ENCODE measurements at places on chromosomes 12 and 14. TPM values are rescaled to one million over a fixed set of nuclear protein-coding genes. Genes with fewer than 3 reads are reported as not detected.

DNA sequence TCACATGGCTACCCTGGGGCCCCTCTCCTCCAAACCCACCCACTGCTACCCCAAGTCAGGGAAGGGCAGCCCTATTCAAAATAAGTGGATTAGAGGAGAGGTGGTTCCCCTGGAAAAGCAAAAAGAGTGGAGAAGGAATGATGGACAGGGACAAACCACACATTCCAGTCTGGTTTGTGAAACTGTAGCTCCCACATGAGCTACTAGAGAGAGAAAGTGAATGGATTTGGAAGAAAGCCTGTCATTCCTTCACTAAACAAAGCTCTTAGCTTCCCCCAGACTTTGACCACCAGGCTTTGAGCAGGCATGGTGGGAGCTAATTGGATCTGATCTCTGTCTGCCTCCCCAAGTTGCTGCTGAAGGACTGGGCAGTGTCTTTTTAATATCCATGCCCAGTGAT lies 28.0 kb downstream of the CCDC63 start:
- no peaks in the 10 kb centered on the region for H3K4me1 ChIP-seq
- H3K27ac ChIP-seq: no peak overlapping the region
- no peaks in the 10 kb centered on the region for H3K36me3 ChIP-seq
- DNase-seq: peak; percentile 14
- H3K27me3 ChIP-seq: peaks cover 8% of the 10 kb centered on the region

- no peaks in the 10 kb centered on the region for H3K4me1 ChIP-seq
- no peak overlapping the region for H3K4me3 ChIP-seq
- no peaks in the 10 kb centered on the region for H3K36me3 ChIP-seq
- no peaks in the 10 kb centered on the region for H3K27me3 ChIP-seq
Measured at GRCh38 chr12:17478908-17479673, 610.9 kb downstream of the RERGL start.

DNA sequence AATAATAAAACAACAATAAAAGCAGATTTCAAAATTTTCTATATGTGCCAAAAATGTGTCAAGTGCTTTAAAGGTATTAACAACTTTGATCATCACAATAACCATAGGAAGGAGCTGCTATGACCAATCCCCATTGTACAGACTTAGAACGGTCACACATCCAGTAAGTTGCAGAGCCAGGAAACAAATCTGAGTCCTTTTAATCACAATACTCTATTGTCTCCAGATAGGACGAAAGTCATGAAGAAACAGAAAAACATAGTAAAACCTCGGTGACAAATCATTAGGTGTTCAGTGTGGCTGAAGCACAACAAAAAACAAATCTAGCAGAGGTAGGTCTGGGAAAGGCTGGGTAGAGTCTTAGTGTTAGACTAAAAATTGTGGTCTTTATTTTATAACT lies 178.8 kb downstream of the GRIP1 start:
- DNase-seq: no peak
- no peak overlapping the region for H3K4me3 ChIP-seq
- H3K4me1 ChIP-seq: no peaks in the 10 kb centered on the region
- no peaks in the 10 kb centered on the region for H3K36me3 ChIP-seq

Gene OGFOD2
- total RNA-seq: 13.3 TPM

DNA sequence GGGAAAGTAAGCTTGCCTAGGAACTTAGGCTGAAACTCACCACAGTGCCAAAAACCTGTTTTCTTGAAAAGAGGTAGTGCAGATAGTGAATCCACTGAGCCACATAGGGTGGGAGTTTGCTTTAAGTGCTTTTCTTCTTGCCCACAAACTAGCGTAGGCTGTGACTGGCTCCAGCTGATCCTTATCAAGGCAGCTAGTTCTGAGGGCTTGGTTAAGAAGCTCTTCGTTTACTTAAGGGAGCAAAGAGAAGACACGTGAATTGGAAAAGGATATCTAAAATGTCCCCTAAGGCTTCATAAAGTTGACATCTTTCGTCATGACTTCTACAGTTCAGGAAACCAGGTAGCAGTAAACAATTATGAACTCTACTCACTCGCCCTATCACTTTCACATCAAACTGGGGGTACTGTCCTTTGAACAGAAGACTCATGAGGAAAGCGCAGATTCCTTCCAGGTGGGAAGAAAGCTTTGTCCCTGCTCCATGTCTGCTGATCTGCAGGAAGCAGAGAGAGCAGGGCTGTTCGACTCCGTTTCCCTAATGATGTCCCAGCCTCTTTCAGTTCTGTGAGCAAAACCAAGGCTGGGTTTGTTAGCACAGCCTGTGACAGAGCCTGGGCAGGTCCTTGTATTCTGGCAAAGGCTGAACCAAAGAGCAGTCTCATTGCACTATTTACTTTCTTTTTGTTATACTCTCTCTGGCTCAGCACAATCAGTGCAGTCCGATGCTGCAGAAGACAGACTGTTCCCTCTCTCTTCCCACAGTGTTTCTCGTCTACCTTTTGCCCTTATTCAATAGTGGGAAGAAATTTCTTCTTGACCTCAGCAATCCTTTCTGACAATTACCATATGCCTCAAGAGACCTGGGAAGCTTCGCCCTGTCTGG lies 93.5 kb upstream of the ETV6 start:
- no peaks in the 10 kb centered on the region for H3K36me3 ChIP-seq
- peaks cover 35% of the 10 kb centered on the region for H3K27me3 ChIP-seq
- no peak overlapping the region for H3K27ac ChIP-seq
- no peaks in the 10 kb centered on the region for H3K4me1 ChIP-seq

DNA sequence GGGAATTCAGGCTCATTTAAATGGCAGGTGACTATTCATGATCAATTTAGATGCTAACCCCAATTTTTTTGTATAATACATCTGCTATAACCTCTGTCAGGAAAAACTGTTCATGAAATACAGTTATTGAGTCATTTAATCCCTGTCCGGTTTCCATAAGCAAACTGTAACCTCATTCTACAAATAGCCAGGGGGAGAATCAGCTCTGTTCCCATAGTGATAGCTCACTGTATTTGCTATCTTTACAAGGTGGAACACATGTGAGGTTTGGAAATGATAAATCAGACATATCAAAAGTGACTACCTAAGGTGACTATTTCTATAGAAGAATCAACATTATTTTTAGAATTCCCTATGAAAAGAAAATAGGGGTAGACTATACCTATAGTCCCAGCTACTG lies 38.6 kb upstream of the VPS33A start:
- H3K4me3 ChIP-seq: no peak overlapping the region
- DNase-seq: no peak
- H3K27ac ChIP-seq: no peak overlapping the region
- H3K36me3 ChIP-seq: peaks cover 14% of the 10 kb centered on the region

Gene E2F7
- total RNA-seq: 21.5 TPM

Gene IFI27
- 1,022 TPM for total RNA-seq

DNA sequence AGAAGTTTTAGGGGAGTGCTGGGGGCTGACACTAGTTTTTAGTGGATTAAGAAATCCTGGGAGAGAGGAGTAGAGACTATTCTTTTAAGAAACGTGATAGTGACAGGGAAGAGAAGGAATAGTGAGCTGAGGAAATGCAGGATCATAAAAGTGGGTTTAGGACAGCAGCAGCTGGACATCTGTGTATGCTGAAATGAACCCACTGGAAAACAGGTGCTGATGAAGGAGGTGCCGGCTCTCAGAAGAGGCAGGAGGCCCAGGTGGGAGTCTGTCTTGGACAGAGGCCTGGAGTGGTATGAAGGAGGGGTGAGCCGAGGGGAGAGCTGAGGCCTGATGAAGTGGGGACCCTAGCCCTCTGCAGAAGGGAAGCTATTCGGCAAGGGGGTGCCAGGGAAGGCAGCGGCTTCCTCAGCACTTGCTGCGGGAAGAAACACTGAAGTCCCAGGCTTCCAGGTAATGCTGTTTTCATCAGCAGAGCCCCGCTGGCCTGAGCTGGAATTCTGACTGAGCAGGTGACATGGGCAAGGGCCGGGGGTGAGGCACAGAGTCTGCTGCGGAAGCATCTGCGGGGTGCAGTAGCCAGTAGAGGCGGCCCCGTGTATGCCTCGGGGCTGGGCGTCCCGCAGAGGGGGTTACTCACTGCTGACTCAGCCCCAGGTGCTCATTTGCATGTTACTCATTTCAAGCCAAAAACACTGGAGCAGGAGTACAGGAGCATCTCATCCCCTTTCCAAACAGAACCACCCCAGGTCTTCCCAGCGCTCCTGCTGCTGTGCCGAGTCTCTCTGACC lies 89.7 kb downstream of the TMCC3 start:
- peak overlapping the region; percentile 31 for H3K27ac ChIP-seq
- DNase-seq: peak; percentile 77
- no peaks in the 10 kb centered on the region for H3K36me3 ChIP-seq

DNA sequence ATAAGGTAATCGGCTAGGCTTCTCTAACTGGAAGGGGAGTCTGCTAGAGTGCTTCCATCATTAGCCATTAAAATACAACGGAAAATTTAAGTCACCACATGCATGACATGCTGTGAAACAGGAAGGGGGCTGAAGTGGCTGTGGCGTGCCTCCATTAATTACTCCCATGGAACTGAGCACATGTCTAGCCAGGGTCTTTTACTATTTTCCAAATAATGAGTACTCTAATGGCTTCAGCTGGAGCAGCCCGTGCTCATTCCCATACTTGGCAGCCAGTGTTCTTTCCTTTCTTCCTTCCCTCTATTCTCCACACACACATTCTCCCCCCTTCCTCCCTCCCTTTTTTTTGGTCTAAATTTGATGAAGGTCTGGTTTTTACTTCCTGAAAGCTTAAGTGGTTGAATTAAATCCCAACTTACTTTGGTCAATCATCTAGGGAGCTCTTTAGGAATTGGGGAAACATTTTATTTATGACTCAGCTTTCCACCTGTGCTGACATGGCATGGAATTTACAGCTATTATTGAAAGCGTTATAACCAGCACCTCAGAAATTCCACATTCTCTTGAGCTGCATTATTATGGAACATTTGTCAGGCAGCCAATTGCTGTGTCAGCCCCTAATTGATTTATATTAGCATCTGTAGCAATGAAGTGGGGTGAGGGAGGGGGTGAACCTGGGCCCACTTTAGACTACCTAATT lies 72.3 kb downstream of the LRIG3 start:
- peak; percentile 27 for DNase-seq
- H3K4me1 ChIP-seq: no peaks in the 10 kb centered on the region
- no peaks in the 10 kb centered on the region for H3K27me3 ChIP-seq
- no peak overlapping the region for H3K27ac ChIP-seq
- H3K36me3 ChIP-seq: no peaks in the 10 kb centered on the region
- H3K4me3 ChIP-seq: no peak overlapping the region

DNA sequence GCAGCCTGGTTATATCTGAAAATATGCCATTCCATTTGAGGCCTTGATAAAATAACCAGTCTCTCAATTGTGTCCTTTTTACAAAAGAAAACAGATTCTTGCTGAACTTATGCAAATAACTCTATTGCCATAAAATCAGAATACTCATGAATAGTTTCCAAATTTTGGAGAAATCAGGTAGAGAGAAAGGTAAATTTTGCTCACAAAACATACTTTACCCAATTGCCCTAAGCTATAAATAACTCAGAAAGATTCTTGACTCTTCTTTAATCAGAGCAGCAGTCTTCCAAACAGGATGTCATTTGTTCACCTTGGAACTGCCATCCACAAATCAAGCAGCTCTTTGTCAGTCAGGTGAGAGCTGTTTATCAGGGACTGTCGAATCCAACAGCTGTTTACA lies 12.6 kb downstream of the ZNF26 start:
- H3K36me3 ChIP-seq: no peaks in the 10 kb centered on the region
- H3K4me3 ChIP-seq: no peak overlapping the region
- H3K4me1 ChIP-seq: no peaks in the 10 kb centered on the region
- DNase-seq: no peak
- H3K27ac ChIP-seq: no peak overlapping the region

DNA sequence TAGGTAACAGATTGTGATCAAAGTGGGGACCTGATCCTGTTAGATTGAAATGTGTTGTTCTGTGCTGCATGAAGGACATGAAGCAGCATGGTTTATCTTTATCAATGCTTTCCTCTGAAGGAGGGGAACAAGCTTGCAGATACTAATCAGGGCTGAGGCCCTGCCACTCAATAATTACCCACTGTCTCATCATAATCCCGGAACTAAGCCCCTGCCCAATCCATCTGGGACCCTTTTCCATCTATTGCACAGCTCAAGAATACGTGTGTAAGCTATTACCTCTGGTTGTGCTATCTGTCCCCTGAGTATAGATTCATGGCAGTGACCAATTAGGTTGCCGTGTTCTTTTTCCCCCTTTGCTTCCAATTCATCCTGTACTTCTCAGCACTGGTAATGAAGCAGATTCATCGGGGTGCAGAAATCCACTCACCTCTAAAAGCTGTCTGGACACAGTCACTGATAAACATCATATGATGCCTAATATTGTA lies 67.8 kb downstream of the OTX2 start:
- no peak overlapping the region for H3K27ac ChIP-seq
- H3K27me3 ChIP-seq: no peaks in the 10 kb centered on the region
- H3K4me1 ChIP-seq: no peaks in the 10 kb centered on the region
- DNase-seq: no peak

- peak overlapping the region; percentile 58 for H3K27ac ChIP-seq
- no peaks in the 10 kb centered on the region for H3K27me3 ChIP-seq
- H3K36me3 ChIP-seq: peaks cover 21% of the 10 kb centered on the region
- no peak overlapping the region for H3K4me3 ChIP-seq
Measured at GRCh38 chr12:110312581-110313360, 31.7 kb downstream of the ATP2A2 start.

Gene P3H3
- 101 TPM for total RNA-seq

DNA sequence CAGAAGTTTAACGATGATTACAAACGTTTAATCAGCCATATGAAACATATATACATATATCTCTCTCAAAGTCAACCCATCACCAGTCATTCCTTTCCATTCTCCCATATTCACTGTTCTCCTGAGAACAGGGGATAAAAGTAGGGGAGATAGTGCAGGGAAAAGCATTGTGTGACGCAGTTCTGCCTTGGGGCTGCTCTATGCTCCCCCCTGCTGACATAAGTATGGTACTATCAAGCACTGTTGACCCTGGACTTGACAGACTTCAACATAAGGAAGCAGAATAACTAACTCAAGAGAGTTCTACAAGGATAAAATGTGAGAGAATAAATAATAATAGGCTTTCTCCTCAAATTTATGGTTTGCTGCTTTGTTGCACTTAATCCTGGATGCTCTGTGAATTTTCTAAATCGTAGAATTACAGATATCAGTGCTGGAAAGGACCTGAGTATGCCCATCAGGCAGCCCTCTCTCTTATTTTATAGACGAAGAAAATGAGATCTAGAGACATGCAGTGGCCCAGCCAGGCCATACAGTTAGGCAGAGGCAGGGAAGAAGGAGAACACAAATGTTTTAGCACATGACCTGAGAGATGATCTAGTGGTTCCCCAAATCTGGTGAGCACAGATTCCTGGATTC lies 87.2 kb downstream of the SCN8A start:
- no peak overlapping the region for H3K27ac ChIP-seq
- DNase-seq: peak; percentile 26
- no peak overlapping the region for H3K4me3 ChIP-seq
- no peaks in the 10 kb centered on the region for H3K27me3 ChIP-seq
- no peaks in the 10 kb centered on the region for H3K4me1 ChIP-seq

Gene MLF2
- 316 TPM for total RNA-seq

Gene RPGRIP1
- total RNA-seq: not detected

GRCh38 chr14:42163136-42163535 lies 556.5 kb downstream of the LRFN5 start:
- H3K27me3 ChIP-seq: no peaks in the 10 kb centered on the region
- no peak overlapping the region for H3K27ac ChIP-seq
- no peaks in the 10 kb centered on the region for H3K36me3 ChIP-seq
- no peak overlapping the region for H3K4me3 ChIP-seq
- DNase-seq: no peak

Measured in astrocyte (in vitro differentiated cells and primary cell).